ENCODE measurements at places on chromosomes 3 and 15. TPM values are rescaled to one million over a fixed set of nuclear protein-coding genes. Genes with fewer than 3 reads are reported as not detected.

Gene KIF23
- 16.0 TPM for total RNA-seq

Gene LRIG1
- total RNA-seq: 10.9 TPM

Gene GXYLT2
- 2.2 TPM for total RNA-seq

Gene MORC1
- total RNA-seq: not detected

Gene KNG1
- not detected for total RNA-seq

Gene SLC22A14
- 0.24 TPM for total RNA-seq

Gene FSIP1
- total RNA-seq: 0.28 TPM

Gene MASP1
- 1.6 TPM for total RNA-seq

Gene TMEM212
- total RNA-seq: not detected

Gene PLSCR5
- not detected for total RNA-seq

Gene BCHE
- 0.28 TPM for total RNA-seq

Gene ROPN1
- total RNA-seq: not detected

Gene CKMT1A
- 63.2 TPM for total RNA-seq

Gene HPS3
- 6.1 TPM for total RNA-seq

Gene RUBCN
- total RNA-seq: 18.0 TPM

Gene FRMD5
- 0.20 TPM for total RNA-seq

Gene EEF1AKMT4
- 7.1 TPM for total RNA-seq

Gene CFAP20DC
- 8.7 TPM for total RNA-seq

Gene CYP8B1
- not detected for total RNA-seq

Gene FAM107A
- total RNA-seq: 4.1 TPM

Gene USP50
- not detected for total RNA-seq

Gene PSMD6
- 63.8 TPM for total RNA-seq

Gene PEX5L
- total RNA-seq: not detected

Gene NCBP2
- 28.2 TPM for total RNA-seq

Gene FBXW12
- total RNA-seq: not detected

Gene WNT5A
- total RNA-seq: 17.7 TPM

Gene TRPM1
- total RNA-seq: not detected

Gene SLC28A1
- total RNA-seq: not detected

Gene P2RY14
- total RNA-seq: 0.88 TPM

Gene SPTSSB
- total RNA-seq: 3.2 TPM

Gene INSYN1
- 5.1 TPM for total RNA-seq

Gene THBS1
- 16.3 TPM for total RNA-seq

Gene MOBP
- total RNA-seq: not detected

Gene EOGT
- total RNA-seq: 19.6 TPM

Measured in esophagus mucosa (tissue), 1 donor.